Activated CD4-positive, alpha-beta memory T cell treated with anti-CD3 and anti-CD28 coated beads for 36 hours (primary cell): ENCODE measurements at places on chromosomes 16 and 17.
A peak's percentile ranks its signal among the peaks of the same experiment; 100 is the strongest.

DNA sequence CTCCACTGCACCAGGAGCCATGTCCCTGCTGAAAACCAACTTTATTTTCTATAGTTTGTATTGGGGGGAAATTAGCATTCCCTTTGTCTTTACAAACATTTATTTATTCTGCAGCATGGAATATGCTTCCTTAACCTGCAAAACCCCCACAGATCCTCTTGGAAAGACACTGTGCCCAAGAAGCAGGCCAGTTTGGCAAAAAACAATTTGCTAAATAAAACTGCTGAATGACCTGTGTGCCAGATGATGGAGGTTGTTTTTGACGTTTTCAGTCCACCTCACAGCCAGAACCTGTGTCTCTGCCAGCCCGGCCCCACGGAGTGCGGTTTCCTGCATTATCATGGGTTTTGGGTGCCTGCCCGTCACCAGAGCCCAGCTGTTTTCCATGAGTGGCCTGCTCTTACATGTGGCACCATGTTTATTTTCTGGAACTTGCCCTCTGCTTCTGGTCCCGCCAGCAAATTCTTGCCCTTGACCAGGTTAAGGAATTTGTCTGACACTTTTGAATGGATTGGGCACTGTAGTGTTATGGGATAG lies 26.4 kb downstream of the ORC6 start:
- no peak for DNase-seq

DNA sequence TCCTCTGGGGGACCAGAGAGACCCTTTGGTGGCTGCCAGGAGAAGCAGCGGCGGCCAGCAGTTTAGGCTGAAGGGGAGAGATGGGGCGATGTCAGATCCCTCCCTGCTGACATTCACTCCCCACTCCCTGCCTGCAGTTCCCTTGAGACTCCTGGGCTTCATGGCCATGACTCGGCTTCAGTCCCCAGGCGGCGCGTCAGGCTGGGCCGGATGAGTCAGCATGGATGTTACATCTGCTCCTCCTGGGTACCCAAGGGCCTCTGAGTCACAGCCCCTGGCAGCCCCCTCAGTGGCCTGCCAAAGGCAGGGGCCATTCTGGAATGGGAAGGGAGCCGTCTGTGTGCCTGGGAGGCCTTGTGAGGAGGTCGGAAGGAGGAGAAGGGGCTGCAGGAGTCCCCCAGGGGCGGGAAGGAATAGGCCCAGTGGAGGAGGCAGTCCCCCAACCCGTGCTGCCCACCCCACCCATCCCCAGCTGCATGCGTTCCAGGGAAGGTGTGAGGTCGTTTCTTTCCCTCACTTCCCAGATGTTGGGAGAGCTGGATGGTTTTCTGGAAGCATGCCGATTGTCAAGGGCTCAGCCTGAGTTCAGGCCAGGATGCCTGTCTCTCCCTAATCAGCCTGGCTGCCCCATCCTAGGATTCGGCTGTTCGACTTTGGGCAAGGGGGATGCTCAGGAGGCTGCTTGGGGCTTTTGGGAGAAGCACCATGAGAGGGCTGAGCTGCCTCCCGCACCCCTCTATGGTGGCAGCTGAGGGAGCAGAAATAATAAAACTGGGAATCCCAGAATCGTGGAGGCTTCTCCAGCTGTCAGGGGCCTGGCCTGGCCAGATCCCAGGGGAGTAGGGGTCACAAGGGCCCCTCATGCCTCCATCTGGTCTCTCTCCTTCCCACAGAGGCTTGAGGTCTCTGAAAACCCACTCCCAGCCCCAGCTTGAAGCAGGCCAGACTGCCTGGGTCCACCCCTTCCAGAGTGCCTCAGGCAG lies 9.7 kb downstream of the RHBDL3 start:
- peak; percentile 19 for DNase-seq

DNA sequence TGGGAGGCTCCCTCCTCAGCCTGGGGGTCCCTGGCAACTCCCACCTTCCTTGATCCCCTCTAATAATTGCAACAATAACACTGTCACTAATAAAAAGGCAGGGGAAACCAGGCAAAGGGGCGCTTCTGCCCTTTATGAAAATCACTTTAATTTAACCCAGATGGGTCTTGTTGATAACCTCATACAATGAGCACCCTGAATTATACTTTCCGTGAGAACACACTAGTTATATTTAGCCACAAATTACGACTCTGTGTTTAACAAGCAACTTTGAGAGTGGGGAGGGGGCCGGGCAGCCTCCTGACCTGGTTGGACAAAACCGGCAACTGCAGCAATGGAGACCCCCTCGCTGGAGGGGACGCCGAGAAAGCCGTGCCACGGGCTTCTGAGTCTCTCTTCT lies 5.7 kb upstream of the BAHCC1 start:
- DNase-seq: no peak

GRCh38 chr16:81190667-81191066 lies 47.8 kb upstream of the BCO1 start:
- no peak for DNase-seq

DNA sequence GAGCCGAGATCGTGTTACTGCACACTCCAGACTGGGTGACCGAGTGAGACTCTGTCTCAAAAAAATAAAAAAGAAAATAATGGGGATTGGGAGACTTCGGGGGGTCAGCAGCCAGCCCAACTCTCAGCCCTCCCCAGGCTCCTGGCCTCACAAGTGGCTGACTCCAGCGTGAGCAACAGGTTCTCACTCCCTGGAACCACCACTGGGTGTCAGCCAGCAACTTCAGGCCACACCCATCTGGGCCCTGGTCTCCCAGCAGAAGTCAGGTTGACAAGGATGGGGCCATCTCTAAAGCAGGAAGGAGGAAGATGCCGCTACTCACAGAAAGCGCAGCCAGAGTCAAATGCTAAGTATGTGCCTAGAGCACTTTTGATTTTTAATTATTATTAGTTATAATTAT lies 139.4 kb downstream of the C16orf78 start:
- DNase-seq: no peak

DNA sequence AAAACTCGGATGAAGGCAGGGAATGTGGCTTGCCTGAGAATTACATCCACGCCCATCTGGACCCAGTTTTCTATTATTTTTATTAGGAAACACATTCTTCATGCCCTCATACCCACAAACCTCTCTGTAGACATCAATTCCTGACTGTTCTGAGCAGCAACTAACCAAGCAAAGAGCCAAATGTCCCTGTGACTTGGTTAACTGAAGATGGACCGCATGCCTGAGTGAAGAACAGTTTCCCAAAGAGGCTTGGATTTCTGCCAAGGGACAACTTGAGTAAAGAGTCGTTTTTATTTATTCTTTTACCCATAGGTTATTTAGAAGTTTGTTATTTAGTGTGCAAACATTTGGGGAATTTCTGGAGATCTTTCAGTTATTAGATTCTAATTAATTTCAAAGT lies 259.8 kb downstream of the GRIN2A start:
- DNase-seq: no peak

GRCh38 chr16:52191531-52192134 lies 355.3 kb downstream of the TOX3 start:
- DNase-seq: peak; percentile 61

GRCh38 chr17:40794466-40794865 lies 5.3 kb downstream of the KRT28 start:
- no peak for DNase-seq

GRCh38 chr16:60074378-60074777 lies 1340.3 kb upstream of the GOT2 start:
- DNase-seq: no peak
